ENCODE measurements at places on chromosomes 5 and 9. TPM values are rescaled to one million over a fixed set of nuclear protein-coding genes. Genes with fewer than 3 reads are reported as not detected.

NR2F1 gene
- total RNA-seq = not detected

- peaks cover 33% of the 10 kb centered on the region for H3K27me3 ChIP-seq
- no peak overlapping the region for H3K27ac ChIP-seq
- H3K4me1 ChIP-seq = peaks cover 8% of the 10 kb centered on the region
- H3K36me3 ChIP-seq = peaks cover 2% of the 10 kb centered on the region
- DNase-seq = no peak
Observed at GRCh38 chr5:176881021-176881749, 18.0 kb downstream of the HK3 start.

- no peaks in the 10 kb centered on the region for H3K27me3 ChIP-seq
- peaks cover 13% of the 10 kb centered on the region for H3K4me1 ChIP-seq
- DNase-seq = no peak
- H3K4me3 ChIP-seq = no peak overlapping the region
- H3K36me3 ChIP-seq = no peaks in the 10 kb centered on the region
- no peak overlapping the region for H3K27ac ChIP-seq
Observed at GRCh38 chr9:136584934-136585333, 39.1 kb upstream of the NOTCH1 start.

GRCh38 chr9:97980918-97981845 is 2.0 kb upstream of the ANP32B start:
- H3K4me3 ChIP-seq = no peak overlapping the region
- H3K4me1 ChIP-seq = peaks cover 23% of the 10 kb centered on the region
- H3K27ac ChIP-seq = no peak overlapping the region
- H3K36me3 ChIP-seq = no peaks in the 10 kb centered on the region
- no peaks in the 10 kb centered on the region for H3K27me3 ChIP-seq
- no peak for DNase-seq

DNA sequence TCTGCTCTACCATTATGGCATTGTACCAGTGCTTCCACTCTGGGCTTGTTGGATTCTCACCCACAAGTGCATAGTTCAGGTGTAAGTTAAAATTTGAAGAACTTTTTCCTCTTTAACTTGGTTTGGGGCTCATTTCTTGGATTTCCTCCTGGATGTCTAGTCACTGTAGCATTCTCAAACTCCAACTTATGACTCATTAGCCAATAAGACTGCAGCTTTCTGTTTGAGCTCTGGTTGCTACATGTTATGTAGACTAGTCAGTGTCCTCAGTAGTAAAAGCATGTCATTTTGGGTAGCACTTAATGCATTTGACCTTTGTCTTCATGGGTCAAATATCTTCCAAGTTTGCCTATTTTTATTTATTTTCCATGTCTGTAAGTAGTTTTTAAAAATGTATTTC is 790.8 kb downstream of the BRINP1 start:
- no peaks in the 10 kb centered on the region for H3K36me3 ChIP-seq
- no peak overlapping the region for H3K4me3 ChIP-seq
- H3K4me1 ChIP-seq = no peaks in the 10 kb centered on the region
- DNase-seq = no peak

GRCh38 chr9:131454028-131454427 is 48.7 kb upstream of the POMT1 start:
- H3K36me3 ChIP-seq = peaks cover 9% of the 10 kb centered on the region
- H3K27me3 ChIP-seq = no peaks in the 10 kb centered on the region
- no peak overlapping the region for H3K4me3 ChIP-seq
- H3K4me1 ChIP-seq = peaks cover 15% of the 10 kb centered on the region
- no peak overlapping the region for H3K27ac ChIP-seq
- DNase-seq = no peak

- DNase-seq = no peak
- peaks cover 4% of the 10 kb centered on the region for H3K4me1 ChIP-seq
- H3K27me3 ChIP-seq = peaks cover 22% of the 10 kb centered on the region
Observed at GRCh38 chr9:127333221-127334064, 63.5 kb upstream of the SLC2A8 start.
